ENCODE measurements at places on chromosomes 16 and 17. TPM values are rescaled to one million over a fixed set of nuclear protein-coding genes. Genes with fewer than 3 reads are reported as not detected.

Gene LRRC46
- total RNA-seq = 0.20 TPM

Gene CCL4
- 0.59 TPM for total RNA-seq

Gene USP22
- total RNA-seq = 152 TPM

Gene FOXC2
- total RNA-seq = not detected

Gene ARHGAP44
- not detected for total RNA-seq
